Activated naive CD8-positive, alpha-beta T cell treated with anti-CD3 and anti-CD28 coated beads for 36 hours (primary cell): ENCODE measurements at places on chromosomes 7 and 10. TPM values are rescaled to one million over a fixed set of nuclear protein-coding genes. Genes with fewer than 3 reads are reported as not detected.

ZNRF2 gene
- total RNA-seq: 6.9 TPM

GIMAP8 gene
- 11.1 TPM for total RNA-seq

DNA sequence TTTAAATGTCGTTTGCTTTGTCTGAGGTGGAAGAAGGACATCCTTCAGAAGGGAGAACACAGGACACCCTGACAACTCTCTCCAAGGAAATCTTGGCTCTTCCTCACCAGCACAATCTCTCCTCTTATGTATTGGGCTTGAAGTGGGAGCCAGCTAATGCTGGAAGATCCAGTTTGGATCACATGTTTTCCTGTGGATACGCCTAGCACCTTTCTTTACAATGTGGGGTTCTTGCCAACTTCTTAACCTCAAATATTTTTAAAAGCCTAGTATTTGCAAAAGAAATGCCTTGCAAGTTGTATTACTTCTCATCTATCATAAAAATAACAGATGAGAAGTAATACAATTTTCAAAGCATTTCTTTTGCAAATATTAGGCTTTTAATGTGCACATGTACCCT lies 76.4 kb downstream of the FRMD4A start:
- DNase-seq: no peak

DNA sequence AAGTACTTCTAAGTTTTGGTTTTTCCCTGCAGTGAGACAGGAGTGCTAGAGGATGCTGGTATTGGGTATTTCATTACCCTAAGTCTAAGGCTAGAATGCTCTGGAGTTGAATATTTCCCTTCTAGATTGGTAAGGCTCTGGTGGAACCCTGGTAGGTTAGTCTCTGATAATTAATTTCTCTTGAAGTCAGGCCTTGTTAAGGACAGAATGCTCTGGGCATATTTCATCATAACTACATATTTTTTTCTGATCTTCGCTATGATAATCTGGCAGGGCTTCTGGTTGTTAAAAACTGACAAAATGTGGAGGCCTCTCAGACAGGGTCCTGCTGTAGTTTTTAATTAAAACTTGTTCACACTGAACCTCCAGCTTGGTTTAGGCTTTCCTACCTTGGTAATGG lies 83.8 kb downstream of the CDK13 start:
- DNase-seq: no peak

DNA sequence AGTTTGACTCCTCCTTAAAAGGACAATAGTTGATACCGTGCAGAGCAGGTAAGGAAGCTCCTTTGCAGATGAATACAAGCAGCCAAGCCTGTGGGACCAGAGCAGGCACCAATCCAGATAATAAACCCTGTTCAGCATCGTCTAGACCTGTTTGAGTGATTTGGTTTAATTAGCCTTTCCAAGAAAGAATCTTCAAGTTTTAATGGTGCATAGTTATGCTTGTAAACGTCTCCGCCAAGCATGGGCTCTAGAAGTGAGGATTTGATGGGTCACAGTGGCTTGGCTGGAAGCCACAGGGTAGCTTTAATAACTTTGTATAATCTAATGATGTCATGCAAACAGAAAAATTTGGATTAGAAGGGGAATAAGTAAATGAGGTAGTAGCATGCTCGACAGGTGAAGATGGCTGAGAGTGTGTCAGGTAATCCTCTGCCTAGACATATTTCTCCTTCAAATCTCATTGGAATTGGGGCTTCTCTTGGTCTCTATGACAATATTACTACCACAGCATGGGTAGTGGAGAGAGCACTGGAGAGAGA lies 188.4 kb downstream of the DYNC1I1 start:
- no peak for DNase-seq
